ENCODE measurements at places on chromosomes 13 and 19.

- no peak for DNase-seq
- H3K4me3 ChIP-seq: no peak overlapping the region
- no peak overlapping the region for H3K27ac ChIP-seq
- H3K27me3 ChIP-seq: no peaks in the 10 kb centered on the region
- peaks cover 17% of the 10 kb centered on the region for H3K36me3 ChIP-seq
Observed at GRCh38 chr19:14561249-14561648, 10.6 kb downstream of the NDUFB7 start.

DNA sequence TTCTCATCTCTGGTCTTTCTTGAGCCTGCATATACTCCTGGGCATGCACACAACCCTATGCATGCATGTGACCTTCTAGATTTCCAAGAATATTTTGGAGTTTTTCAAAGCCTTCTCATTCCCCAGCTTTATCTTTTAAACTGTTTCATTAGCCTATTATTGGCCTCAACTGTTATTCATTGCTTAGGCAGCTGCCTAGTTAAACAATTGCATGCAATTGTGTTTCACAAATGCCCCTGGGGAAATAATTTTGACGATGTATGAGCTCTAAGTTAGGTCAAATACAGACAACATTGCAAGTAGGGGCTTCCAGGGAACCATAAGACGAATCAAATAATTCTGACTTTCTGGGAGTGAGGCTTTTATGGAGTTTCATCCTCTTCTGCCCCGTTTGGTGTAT, 2.3 kb upstream of the UPK1A start:
- DNase-seq: no peak
- peaks cover 34% of the 10 kb centered on the region for H3K36me3 ChIP-seq
- H3K4me3 ChIP-seq: no peak overlapping the region
- no peak overlapping the region for H3K27ac ChIP-seq
- peaks cover 5% of the 10 kb centered on the region for H3K4me1 ChIP-seq
- H3K27me3 ChIP-seq: no peaks in the 10 kb centered on the region

DNA sequence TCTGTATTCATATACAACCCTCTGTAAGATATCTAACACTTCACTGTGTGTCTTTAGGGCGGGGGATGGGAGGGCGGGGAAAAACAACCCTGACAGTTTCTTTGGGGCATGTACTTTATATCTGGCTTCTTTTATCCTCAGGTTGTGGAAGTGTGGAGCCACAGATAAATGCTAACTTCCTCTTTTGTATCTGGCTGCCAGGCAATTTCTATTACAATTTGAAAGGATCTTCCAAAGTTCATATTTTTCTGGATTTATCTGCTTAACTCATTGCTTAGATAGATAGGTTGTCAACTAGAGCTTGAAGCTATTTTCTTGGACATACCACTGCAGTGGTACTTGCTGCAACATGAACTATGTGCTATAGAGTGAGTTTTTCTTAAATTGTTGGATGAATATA, 393.0 kb downstream of the LMO7 start:
- no peaks in the 10 kb centered on the region for H3K27me3 ChIP-seq
- no peak for DNase-seq
- H3K4me1 ChIP-seq: no peaks in the 10 kb centered on the region

DNA sequence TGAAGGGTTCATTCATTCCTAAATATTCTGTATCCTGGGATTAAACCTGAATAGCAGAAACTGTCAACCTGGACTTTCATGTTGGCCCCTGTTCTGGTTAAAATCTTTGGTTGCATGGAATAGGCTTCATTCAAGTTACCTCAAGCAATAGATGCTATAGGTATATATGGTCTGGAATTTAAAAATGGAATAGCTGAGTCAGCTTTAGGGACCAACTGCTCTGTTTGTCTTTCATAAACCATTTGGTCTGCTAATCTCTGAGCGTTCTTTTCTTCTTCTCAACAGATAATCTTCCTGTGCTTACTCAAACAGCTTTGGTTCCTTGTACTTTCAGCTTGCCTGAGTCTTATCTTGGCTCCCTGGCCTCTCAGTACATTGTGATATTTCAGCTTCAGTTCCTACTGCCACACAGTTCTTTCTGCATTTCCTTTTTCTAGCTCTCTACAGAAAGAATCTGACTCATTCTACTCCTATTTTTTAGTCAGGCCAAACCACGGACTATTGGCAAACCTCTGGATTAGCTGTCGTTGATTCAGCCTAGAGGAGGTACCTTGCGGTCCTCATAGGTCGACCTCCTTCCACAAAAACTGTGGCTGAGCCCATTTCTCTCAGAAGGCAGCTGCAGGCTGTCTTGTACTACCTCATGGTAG, 35.9 kb upstream of the MAB21L1 start:
- no peak overlapping the region for H3K4me3 ChIP-seq
- H3K36me3 ChIP-seq: no peaks in the 10 kb centered on the region
- DNase-seq: no peak
- no peaks in the 10 kb centered on the region for H3K4me1 ChIP-seq
- H3K27me3 ChIP-seq: no peaks in the 10 kb centered on the region
- no peak overlapping the region for H3K27ac ChIP-seq

DNA sequence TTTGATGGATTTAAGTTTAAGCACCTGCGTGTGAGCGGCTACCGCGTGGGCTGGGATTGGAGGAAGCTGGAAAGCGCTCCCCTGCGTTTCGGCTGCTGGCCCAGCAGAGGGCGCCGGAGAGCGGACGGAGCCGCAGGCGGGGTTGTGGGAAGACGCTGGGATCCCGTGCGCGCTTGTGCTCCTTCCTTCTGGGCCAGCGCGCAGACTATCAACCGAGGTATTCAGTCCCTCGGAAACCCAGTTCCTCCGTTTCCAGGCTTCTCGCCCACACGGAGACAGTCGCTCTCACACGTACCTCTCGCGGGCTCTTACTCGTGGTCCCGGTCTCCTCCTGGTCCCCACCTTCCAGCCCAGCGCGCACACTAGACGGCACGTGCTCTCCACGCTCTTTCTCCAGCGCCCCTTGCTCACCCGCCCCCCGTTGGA, 28.8 kb downstream of the EPN1 start:
- DNase-seq: no peak
- peaks cover 6% of the 10 kb centered on the region for H3K4me1 ChIP-seq
- no peak overlapping the region for H3K4me3 ChIP-seq
- H3K27ac ChIP-seq: no peak overlapping the region

DNA sequence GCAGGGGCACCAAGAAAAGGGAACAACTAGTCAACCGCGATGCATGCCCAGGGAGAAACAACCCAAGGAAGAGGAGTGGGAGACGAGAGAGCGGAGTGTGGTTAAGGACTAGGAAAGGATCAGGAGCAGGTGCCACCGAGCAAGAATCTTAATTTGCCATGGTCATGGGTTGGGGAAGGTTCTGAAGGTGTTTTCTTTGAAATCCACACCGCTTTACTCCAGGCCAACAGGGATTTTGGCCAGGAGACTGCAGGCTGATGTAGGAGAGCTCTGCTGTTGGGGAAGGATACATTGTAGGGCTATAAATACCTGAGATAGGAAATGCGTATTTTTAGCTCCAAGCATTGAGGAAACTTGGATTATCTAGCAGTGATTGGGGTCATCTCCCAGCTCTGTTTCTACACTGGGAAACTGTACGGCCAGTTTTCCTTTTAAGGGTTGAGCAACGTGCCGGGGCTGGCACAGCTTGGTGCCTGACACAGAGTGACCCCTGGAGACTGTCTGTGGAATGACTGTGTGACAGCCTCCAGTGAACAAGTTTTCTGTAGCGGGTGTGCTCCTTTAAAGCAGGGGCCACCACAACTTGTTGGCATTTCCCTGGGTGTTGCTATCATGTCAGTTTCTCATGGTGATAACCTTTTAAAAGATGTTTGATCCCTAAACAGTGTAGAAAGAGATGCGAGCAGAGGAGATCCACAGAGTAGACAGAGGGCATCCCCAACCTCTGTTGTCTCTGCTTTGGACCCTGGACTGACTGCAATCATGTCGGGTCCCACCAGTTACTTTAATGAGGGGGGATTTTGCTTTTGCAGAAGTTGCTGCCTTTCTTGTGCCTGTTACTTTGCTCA, 34.3 kb downstream of the ZNF536 start:
- no peak overlapping the region for H3K4me3 ChIP-seq
- no peak overlapping the region for H3K27ac ChIP-seq
- H3K4me1 ChIP-seq: no peaks in the 10 kb centered on the region
- no peak for DNase-seq
- H3K27me3 ChIP-seq: peaks cover 5% of the 10 kb centered on the region

GRCh38 chr13:49044008-49044407, 68.3 kb downstream of the FNDC3A start:
- H3K4me3 ChIP-seq: no peak overlapping the region
- H3K27me3 ChIP-seq: no peaks in the 10 kb centered on the region
- peaks cover 47% of the 10 kb centered on the region for H3K36me3 ChIP-seq
- no peak overlapping the region for H3K27ac ChIP-seq
- no peak for DNase-seq

GRCh38 chr19:52923778-52924593, 758 bp upstream of the ZNF888 start:
- H3K27ac ChIP-seq: peak overlapping the region; percentile 62
- H3K4me1 ChIP-seq: peaks cover 31% of the 10 kb centered on the region

GRCh38 chr13:109440320-109440719, 346.1 kb downstream of the IRS2 start:
- DNase-seq: no peak
- no peaks in the 10 kb centered on the region for H3K4me1 ChIP-seq
- H3K4me3 ChIP-seq: no peak overlapping the region
- no peaks in the 10 kb centered on the region for H3K27me3 ChIP-seq

DNA sequence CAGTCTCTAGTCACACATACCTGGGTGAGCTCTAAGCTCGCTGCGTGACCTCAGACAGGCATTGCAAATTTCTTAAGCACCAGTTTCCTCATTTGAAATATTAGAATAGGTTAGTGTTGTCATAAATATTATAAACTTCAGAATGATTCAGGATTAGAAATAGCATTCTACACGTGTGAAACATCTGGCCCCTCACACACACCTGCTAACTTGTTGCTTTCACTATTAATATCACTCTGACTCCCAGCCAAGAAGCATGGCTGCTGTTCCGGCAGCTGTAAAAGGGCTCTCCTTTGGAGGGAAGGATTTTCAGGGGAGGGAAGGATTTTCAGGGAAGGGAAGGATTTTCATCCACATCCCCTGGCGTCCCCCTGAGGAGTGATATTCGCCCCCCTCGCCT, 161.3 kb upstream of the GPR12 start:
- H3K27ac ChIP-seq: no peak overlapping the region
- H3K4me1 ChIP-seq: no peaks in the 10 kb centered on the region
- DNase-seq: no peak
- H3K27me3 ChIP-seq: peaks cover 38% of the 10 kb centered on the region

DNA sequence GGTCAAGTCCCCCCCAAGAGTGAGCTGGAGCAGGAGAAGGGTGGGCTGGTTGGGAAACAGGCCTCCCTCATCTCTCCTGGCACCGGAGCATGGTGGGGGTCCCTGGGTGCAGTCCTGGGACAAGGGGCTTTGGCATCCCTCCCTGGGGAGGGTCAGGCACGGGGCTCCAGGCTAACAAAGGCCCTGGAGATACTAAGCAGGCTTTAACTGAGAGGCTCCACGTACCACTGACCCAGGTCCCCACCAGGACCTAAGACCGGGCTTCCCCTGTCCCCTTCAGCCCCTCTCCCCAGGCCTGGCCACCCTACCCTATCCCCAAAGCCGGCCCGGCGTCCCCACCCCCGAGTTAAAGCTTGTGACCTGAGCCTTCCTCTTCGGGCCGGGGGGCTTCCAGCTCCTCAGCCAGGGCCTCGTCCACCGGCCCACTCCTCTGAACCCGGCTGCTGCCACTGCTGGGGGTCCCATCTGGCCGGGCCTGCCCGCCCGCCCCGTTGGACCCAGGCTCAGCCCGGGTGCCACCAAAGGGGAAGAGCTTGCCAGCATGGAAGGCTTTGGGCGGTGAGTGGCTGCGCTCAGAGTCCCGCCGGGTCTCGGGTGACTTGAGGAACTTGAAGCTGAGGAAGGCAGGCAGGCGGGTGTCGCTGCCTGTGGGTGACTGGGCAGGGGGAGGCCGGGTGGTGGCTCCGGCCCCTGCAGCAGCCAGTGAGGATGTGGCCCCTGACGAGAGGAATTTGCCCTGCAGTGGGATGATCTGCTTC, 10.1 kb downstream of the ANO8 start:
- H3K4me3 ChIP-seq: no peak overlapping the region
- peaks cover 26% of the 10 kb centered on the region for H3K36me3 ChIP-seq
- no peak overlapping the region for H3K27ac ChIP-seq
- H3K4me1 ChIP-seq: peaks cover 29% of the 10 kb centered on the region
- no peaks in the 10 kb centered on the region for H3K27me3 ChIP-seq

DNA sequence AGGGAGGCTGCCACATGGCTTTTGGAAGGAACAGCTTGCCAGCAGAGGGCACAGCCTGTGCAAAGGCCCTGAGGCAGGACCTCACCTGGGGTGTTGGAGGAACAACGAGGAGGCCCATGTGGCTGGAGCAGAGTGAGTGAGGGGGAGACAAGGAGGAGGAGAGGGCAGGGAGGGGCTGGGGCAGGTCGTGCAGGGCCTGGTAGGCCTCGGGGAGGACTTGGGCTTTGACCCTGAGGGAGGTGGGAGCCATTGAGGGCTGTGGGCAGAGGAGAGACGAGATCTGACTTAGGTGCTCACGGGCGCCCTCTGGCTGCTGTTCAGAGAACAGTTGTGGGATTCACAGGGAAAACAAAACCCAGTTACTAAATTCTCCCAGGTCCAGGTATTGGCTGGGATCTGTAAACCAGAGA, 25.2 kb downstream of the ZNRF4 start:
- H3K36me3 ChIP-seq: peaks cover 7% of the 10 kb centered on the region
- no peak for DNase-seq
- no peak overlapping the region for H3K4me3 ChIP-seq

- H3K27me3 ChIP-seq: peaks cover 17% of the 10 kb centered on the region
- no peak overlapping the region for H3K4me3 ChIP-seq
- peaks cover 53% of the 10 kb centered on the region for H3K36me3 ChIP-seq
- H3K4me1 ChIP-seq: peaks cover 2% of the 10 kb centered on the region
- DNase-seq: no peak
- no peak overlapping the region for H3K27ac ChIP-seq
Observed at GRCh38 chr19:41589371-41589770, 13.4 kb downstream of the CEACAM21 start.

- H3K27ac ChIP-seq: no peak overlapping the region
- peaks cover 9% of the 10 kb centered on the region for H3K4me1 ChIP-seq
- peaks cover 3% of the 10 kb centered on the region for H3K36me3 ChIP-seq
- no peak for DNase-seq
Observed at GRCh38 chr19:12990853-12991252, 4.4 kb upstream of the NFIX start.

GRCh38 chr13:110869805-110870706, 44.8 kb downstream of the ANKRD10 start:
- H3K27ac ChIP-seq: no peak overlapping the region
- no peaks in the 10 kb centered on the region for H3K36me3 ChIP-seq
- no peak overlapping the region for H3K4me3 ChIP-seq
- DNase-seq: no peak
- H3K4me1 ChIP-seq: peaks cover 4% of the 10 kb centered on the region
- H3K27me3 ChIP-seq: peaks cover 60% of the 10 kb centered on the region

- H3K27me3 ChIP-seq: no peaks in the 10 kb centered on the region
- no peak overlapping the region for H3K27ac ChIP-seq
- no peaks in the 10 kb centered on the region for H3K4me1 ChIP-seq
- no peaks in the 10 kb centered on the region for H3K36me3 ChIP-seq
Observed at GRCh38 chr13:74687442-74688182, 553.4 kb upstream of the KLF12 start.

GRCh38 chr13:42815681-42816080, 34.3 kb downstream of the FAM216B start:
- no peaks in the 10 kb centered on the region for H3K4me1 ChIP-seq
- peaks cover 5% of the 10 kb centered on the region for H3K36me3 ChIP-seq

GRCh38 chr13:23202383-23202782, 21.6 kb downstream of the SGCG start:
- peaks cover 4% of the 10 kb centered on the region for H3K27me3 ChIP-seq
- H3K36me3 ChIP-seq: no peaks in the 10 kb centered on the region
- H3K4me3 ChIP-seq: no peak overlapping the region
- H3K27ac ChIP-seq: no peak overlapping the region
- no peak for DNase-seq

All from stimulated activated naive B cell treated with anti-CD40 and anti-IgM and Interleukin-4, amounts not matched to agents 10 μg/mL and 1 μg/mL and 100 μg/mL, for 72 hours (primary cell).